ENCODE measurements at places on chromosomes 1 and 21.

DNA sequence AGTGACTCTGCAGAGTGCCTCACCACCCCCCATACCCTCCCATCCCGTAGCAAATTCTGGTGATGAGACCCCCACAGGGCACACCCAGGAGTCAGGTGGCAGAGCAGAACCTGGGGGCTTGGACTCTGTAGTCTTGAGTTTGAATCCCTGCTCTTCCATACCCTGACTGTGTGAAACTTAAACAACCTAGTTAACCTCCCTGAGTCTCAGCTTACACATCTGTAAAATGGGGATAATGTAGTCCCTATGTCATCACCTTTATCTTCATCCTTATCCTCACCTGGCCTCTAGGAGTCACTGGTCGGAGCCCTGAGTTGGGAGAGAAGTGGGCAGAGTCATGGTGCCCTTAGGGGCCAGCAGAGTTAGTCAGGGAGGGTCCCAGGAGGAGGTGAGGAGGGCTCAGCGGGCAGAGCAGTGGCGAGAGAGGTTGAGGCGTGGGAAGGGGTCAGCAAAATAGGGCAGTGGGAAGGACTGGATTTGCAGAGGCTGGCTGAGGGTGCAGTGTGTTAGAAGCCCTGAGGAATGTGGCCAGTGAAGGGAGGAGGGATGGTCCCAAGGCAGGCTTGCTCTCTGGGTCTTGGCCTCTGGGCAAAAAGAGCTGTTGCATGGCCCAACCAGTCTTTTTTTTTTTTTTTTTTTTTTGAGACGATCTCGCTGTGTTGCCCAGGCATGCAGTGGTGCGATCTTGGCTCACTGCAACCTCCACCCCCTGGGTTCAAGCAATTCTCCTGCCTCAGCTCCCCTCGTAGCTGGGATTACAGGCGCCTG, 18.6 kb downstream of the C1orf167 start:
- DNase-seq = no peak

DNA sequence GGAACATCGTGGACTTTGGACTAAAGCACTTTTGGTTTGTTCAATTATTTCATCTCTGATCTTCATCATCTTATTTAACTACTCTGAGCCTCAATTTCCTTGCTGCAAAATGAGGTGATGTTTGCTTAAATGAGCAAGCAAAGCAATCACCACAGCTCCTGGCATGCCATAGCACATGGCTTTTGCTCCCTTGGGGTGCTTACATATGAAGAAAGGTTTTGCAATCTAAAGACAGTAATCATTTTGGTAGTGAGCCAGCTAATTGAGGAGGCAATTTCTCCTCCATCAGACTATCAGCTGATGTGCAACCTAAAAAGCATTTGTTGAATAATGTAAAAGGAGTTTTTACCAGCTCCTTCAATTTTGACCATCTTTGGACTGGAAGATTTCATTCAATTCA, 68.8 kb upstream of the KCNJ15 start:
- no peak for DNase-seq

GRCh38 chr21:45531393-45532215, 10.6 kb downstream of the SLC19A1 start:
- peak; percentile 24 for DNase-seq

DNA sequence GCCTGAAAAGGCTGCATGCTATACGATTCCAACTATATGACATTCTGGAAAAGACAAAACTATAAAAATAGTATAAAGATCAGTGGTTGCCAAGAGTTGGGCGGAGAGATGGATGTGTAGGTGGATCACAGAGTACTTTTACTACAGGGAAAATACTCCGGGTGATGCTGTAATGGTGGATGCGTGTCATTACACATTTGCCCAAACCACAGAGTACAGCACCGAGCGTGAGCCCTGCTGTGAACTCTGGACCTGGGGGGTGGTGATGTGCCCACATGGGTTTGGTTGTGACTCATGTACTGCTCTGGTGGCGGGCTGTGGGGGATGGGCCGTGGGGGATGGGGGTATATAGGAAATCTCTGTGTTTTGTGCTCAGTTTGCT, 162.7 kb upstream of the COL6A1 start:
- DNase-seq = peak; percentile 44

DNA sequence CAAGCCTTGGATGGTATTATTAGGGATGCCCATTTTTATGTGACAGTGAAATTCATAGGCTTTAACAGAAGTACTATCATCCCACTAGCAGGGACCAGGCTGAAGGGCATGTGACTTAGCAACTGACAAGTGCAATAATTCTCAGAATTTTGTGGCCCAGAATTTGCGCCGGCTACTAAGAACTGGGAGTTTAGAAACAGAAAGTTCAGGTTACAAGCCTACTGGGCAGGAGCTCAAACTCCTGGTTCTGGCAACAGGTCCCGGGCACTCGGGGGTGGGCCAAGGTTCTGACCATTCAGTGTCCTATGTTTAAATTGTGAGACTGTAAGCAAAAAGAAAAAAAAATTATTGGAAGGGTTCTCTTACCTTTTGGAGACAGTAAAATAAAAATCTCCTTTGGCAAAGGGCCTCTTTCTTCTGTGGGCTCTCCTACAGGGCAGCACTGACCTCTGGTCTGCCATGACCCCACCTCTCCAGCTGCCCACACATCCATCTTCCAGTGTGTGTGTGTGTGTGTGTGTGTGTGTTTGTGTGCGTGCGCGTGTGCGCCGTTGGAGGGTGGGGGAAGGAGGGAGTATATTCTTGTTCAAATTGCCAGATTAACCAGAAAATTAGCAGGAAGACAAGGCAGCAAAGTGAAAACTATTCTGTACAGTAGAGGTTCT, 26.1 kb downstream of the IRF2BP2 start:
- DNase-seq = no peak

DNA sequence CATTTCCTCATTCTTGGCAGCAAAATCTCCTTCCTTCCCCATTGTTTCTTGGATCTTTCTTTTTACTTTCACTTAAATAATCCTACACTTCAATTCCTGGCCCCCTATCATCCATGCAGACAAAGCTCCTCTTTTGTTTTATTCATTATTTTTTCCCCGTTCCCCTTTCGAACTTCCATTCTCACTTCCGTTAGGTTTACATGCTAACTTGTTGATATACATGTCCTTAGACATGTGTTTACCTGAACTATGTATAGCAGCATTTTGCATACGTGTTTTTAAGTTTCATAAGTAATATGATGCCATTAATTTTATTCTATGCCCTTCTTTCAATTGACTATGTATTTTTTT, 67.0 kb upstream of the LYST start:
- DNase-seq = no peak

- DNase-seq = no peak
These were observed 227.2 kb downstream of the OLFM3 start for GRCh38 chr1:101769520-101769919.

GRCh38 chr1:25031966-25032667, 102.0 kb upstream of the RUNX3 start:
- DNase-seq = peak; percentile 70
